ENCODE measurements at places on chromosomes 1 and 21.

DNA sequence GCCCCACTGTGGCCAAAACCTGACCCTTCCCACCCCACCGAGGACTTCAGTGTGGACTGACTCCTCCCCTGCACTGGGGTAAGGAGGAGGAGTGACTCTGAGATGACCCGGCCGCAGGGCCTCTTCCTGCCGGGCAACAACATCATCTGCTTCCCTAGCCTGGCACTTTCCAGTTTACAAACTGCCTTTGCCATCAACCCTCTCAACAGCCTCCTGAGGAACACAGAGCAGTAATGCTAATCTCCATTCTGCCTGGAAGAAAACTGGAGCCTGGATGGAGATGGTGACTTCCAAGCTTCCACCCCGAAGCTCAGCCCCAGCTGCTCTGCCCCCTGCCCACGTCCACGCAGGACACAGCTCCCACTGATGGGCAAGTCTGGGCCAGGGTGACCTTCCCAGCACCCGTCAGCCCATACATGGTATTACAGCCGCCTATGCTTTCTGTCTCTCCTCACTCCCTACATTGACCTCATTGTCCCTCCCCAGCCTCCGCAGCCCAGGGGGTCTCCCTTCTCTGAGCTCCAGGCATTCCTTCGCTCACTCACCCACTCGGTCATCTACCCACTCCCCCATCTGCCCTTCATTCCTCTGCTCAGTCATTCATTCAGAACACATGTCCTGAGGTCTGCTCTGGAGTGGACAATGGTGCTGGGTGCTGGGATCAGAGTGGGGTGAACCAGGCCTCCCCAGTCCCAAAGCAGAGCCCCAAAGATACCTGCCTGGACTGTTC is 34.2 kb downstream of the RAP1GAP start:
- no peak for DNase-seq

DNA sequence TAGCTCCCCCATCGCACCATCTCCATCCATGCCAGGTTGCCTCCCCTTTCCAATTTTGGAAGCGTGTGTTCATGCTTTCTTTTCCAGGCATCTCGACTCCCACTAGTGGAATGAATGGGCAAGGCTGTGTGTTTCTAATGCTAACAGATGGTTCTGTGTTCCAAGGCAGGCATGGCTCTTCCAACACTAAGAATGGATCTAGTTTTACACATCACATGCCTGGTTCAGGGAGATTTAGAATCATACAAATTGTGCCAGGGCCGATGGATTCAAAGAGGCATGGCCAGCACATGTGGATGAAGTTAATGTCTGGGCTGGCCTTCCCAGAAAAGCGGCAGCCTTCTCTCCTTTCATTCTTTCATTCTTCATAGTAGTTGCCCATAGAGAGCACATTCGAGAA is 438.7 kb downstream of the PRDM2 start:
- DNase-seq, result no peak

GRCh38 chr1:10065344-10065685 is 32.6 kb downstream of the UBE4B start:
- no peak for DNase-seq

DNA sequence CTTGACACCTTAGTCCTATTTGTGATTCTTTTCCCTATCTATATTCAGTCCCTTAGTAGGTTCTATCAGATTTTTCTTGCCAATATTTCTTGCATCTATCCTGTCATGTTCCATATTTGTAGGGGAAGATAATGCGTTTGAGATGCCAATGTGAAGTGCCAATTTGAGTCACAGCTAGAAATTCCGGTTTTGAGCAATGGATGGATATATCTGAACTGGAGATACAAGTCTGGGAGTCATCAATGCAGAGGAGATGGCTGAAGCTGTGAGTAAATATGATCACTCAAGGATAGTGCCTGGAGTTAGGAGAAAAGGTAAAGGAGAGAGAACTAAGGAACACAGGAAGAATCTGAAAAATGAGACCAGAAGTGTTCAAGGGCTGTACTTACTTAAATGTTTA is 93.8 kb downstream of the COQ8A start:
- DNase-seq, result no peak

- DNase-seq, result no peak
Observed at GRCh38 chr1:4160181-4160580, 260.1 kb upstream of the C1orf174 start.

DNA sequence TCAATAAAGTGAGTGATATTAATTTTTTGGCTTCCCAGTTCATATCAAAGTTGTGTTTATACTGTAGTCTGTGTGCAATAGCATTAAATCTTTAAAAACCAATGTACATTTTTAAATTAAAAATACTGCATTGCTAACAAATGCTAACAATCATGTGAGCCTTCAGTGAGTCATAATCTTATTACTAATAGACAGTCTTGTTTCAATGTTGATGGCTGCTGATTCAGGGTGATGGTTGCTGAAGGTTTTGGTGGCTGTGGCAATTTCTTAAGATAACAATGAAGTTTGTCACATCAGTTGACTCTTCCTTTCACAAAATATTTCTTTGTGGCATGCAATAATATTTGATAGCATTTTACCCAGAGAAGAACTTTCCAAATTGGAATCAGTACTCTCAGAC is 109.0 kb downstream of the ZMYM4 start:
- DNase-seq, result peak; percentile 19

- no peak for DNase-seq
Observed at GRCh38 chr1:171869097-171869496, 27.8 kb downstream of the DNM3 start.

GRCh38 chr1:10195570-10195969 is 14.8 kb upstream of the KIF1B start:
- no peak for DNase-seq

GRCh38 chr1:95790136-95790535 is 556.1 kb downstream of the RWDD3 start:
- DNase-seq, result no peak
